ENCODE measurements at places on chromosomes 16 and 17.

DNA sequence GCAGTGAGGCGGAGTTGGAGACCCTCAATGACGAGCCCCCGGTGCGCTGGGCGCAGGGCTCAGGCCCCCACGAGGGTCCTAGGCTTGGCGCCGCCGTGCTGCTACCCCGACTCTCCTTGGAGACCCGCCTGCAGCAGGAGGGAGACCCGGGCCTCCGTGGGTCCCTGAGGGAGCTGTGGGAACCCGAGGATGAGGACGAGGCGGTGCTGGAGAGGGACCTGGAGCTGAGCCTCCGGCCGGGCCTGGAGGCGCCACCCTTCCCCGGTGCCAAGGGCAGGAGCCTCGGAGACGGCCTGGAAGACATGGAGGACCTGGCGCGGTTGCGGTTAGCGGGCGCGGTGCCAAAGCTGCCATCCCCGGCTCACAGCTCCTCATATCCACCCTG, 2.3 kb downstream of the MYO15B start:
- H3K36me3 ChIP-seq, result no peaks in the 10 kb centered on the region
- H3K4me3 ChIP-seq, result no peak overlapping the region
- DNase-seq, result no peak
- peaks cover 4% of the 10 kb centered on the region for H3K4me1 ChIP-seq
- no peaks in the 10 kb centered on the region for H3K27me3 ChIP-seq

- no peak overlapping the region for H3K27ac ChIP-seq
- H3K36me3 ChIP-seq, result no peaks in the 10 kb centered on the region
- peaks cover 4% of the 10 kb centered on the region for H3K4me1 ChIP-seq
- no peaks in the 10 kb centered on the region for H3K27me3 ChIP-seq
These were observed 2.0 kb upstream of the PCTP start for GRCh38 chr17:55748841-55749240.

GRCh38 chr16:23105309-23105708, 43.9 kb downstream of the USP31 start:
- no peak overlapping the region for H3K4me3 ChIP-seq
- no peak overlapping the region for H3K27ac ChIP-seq
- DNase-seq, result no peak
- no peaks in the 10 kb centered on the region for H3K4me1 ChIP-seq
- no peaks in the 10 kb centered on the region for H3K27me3 ChIP-seq
- H3K36me3 ChIP-seq, result no peaks in the 10 kb centered on the region

- H3K27ac ChIP-seq, result peak overlapping the region; percentile 95
- peaks cover 2% of the 10 kb centered on the region for H3K36me3 ChIP-seq
- no peak for DNase-seq
- peaks cover 74% of the 10 kb centered on the region for H3K4me1 ChIP-seq
- H3K27me3 ChIP-seq, result no peaks in the 10 kb centered on the region
- H3K4me3 ChIP-seq, result no peak overlapping the region
These were observed 20.1 kb downstream of the MINK1 start for GRCh38 chr17:4853208-4853671.

DNA sequence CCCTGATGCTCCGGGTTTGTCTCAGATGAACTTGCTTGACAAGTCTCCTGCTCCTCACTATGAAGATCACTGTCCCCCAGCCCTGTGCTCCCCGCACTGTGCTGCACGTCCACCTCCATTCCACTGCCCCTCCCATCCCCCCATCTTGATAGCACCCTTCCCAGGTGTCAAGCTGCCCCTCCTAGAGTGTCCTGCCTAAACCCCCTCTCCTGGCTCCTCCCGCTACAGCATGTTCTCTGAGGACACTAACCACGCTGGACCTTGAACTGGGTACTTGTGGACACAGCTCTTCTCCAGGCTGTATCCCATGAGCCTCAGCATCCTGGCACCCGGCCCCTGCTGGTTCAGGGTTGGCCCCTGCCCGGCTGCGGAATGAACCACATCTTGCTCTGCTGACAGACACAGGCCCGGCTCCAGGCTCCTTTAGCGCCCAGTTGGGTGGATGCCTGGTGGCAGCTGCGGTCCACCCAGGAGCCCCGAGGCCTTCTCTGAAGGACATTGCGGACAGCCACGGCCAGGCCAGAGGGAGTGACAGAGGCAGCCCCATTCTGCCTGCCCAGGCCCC, 18.5 kb downstream of the DEXI start:
- no peak for DNase-seq
- no peak overlapping the region for H3K27ac ChIP-seq
- no peak overlapping the region for H3K4me3 ChIP-seq
- no peaks in the 10 kb centered on the region for H3K4me1 ChIP-seq
